Hematopoietic multipotent progenitor cell (in vitro differentiated cells): ENCODE measurements at places on chromosomes 1 and 21. TPM values are rescaled to one million over a fixed set of nuclear protein-coding genes. Genes with fewer than 3 reads are reported as not detected.

Gene AMY1A
- total RNA-seq, result not detected

Gene FLG2
- total RNA-seq, result under 0.01 TPM

GRCh38 chr1:38327559-38327973, 281.0 kb upstream of the POU3F1 start:
- DNase-seq, result no peak

GRCh38 chr1:241714321-241715218, 62.5 kb downstream of the WDR64 start:
- DNase-seq, result no peak

Gene PODN
- not detected for total RNA-seq

DNA sequence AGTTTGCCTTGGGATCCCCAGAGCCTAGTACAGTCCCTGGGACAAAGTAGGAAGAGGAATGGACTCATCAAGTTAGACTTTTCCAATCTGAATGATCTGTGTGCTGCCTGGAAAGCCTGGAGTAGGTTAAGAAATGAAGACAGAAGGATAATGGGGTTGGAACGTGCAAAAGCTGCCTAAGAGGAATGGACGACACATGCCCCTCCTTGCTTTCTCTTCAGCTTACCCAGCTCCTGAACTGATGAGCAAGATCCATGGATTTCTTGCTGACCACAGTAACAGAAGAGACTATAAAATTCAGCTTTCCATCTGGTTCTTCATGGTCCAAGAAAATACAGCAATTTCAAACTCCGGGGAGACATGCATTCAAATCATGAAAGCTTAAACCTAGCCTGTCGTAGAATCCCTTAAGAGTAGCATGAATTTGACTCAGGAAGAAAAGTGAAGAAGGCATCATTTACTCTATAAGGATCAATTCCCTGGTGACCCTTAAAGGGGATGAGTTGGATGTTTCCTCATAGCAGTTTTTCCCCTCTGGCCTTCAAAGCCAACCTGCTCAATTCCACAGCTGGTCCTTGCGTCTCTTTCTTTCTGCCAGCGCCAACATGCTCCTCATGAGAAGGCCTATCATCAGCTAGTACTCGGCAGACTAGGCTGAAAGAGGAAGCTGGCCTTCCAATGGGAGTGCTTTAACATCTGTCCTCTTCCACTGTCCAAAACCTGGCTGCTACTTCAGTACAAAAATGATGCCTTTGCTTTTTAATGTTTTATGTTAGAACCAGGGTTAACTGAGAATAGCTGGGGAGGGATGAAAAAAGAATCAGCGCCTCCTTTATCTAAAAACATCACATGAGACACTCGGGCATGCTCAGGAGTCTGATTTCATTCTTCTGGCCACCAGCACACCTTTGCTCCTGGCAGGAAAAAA, 5.7 kb upstream of the PEF1 start:
- DNase-seq, result no peak

DNA sequence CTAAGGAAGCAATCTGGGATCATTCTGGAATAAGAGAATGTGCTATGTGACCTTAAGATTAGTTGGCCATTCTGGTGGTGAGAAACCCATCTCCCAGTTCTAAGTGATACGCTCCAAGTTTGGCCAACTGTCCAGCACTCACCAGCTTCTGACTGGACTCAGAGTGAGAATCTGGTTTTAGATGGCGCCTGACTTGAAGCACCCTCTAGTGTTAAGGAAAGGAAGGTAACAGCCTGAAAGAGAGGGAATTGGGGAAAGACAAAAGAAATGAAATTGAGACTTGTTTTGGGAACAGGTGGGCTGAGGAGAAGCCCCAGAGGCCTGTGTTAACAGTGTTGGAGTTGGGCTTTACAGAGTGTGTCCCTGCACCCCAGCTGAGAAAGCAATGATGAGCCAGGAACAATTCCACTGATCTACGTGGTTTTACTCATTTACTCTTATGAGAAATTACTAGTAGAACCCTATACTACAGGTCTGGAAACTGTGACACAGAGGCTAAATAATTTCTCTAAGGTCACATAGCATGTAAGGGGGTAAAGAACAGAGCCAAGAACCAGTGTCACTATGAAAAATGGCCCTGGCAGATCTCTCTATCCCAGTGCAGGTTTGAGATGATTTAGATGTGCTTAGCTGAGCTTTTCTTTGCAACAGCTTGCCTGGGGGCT, 9.3 kb upstream of the FCAMR start:
- DNase-seq, result no peak

GRCh38 chr1:210523830-210524229, 195.1 kb downstream of the HHAT start:
- DNase-seq, result no peak

Gene SLC9C2
- not detected for total RNA-seq

DNA sequence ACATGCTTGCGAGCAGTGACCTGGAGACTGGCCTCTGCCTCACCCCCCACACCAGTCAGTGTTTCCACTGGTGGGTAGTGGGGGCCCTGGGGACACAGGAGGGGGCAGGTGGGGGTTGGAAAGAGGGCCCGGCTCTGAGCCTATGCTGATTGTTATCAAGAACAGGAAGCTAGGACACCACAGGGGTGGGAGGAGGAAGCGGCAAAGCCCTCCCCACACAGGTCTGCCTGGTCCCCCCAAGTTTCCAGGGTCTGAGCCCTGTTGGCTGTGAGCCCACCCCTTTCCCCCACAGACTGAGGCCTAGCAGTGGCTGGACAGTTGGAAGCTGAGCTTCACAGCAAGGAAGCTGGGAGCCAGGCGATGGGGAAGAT, 1.6 kb upstream of the PTPN7 start:
- peak; percentile 40 for DNase-seq

Gene GPR25
- total RNA-seq, result under 0.01 TPM

DNA sequence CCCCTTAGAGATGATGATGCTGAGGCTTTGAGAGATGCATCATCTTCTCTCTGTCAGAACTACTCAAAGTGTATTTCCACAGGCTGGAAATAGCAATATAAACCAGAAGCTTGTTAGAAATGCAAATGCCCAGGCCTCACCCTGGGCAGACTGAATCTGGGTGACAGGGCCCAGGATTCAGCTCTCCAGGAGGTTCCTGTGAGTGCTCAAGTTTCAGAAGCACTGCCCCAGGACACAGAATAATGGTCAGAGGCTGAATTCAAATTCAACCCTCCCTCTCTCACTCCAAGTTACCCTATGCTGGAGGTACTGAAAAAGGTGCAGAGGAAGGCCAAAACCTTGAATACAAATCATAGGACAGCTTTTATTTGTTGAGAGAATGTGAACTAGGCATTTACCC, 98.5 kb upstream of the NGF start:
- no peak for DNase-seq

Gene FMO1
- total RNA-seq, result under 0.01 TPM

Gene KRTAP10-4
- total RNA-seq, result not detected

- peak; percentile 66 for DNase-seq
Observed at GRCh38 chr1:235937123-235937522, 70.4 kb upstream of the LYST start.

- no peak for DNase-seq
Observed at GRCh38 chr1:36834586-36834985, 199.7 kb downstream of the GRIK3 start.

GRCh38 chr1:90973897-90974798, 47.7 kb downstream of the ZNF644 start:
- no peak for DNase-seq

Gene NMNAT2
- under 0.01 TPM for total RNA-seq

- DNase-seq, result no peak
Observed at GRCh38 chr1:54385727-54386022, 20.5 kb downstream of the SSBP3 start.

DNA sequence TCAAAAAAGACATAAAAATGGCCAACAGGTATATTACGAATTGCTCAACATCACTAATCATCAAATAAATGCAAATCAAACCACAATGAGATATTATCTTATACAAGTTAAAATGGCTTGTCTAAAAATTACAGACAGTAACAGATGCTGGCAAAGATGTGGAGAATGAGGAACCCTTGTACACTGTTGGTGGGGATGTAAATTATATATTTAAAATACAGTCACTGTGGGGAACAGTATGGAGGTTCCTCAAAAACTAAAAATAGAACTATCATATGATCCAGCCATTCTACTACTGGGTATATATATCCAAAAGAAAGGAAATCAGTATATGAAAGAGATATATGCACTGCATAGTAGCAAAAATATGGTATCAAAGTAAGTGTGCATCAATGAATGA, 1037.2 kb upstream of the B3GALT2 start:
- DNase-seq, result no peak

DNA sequence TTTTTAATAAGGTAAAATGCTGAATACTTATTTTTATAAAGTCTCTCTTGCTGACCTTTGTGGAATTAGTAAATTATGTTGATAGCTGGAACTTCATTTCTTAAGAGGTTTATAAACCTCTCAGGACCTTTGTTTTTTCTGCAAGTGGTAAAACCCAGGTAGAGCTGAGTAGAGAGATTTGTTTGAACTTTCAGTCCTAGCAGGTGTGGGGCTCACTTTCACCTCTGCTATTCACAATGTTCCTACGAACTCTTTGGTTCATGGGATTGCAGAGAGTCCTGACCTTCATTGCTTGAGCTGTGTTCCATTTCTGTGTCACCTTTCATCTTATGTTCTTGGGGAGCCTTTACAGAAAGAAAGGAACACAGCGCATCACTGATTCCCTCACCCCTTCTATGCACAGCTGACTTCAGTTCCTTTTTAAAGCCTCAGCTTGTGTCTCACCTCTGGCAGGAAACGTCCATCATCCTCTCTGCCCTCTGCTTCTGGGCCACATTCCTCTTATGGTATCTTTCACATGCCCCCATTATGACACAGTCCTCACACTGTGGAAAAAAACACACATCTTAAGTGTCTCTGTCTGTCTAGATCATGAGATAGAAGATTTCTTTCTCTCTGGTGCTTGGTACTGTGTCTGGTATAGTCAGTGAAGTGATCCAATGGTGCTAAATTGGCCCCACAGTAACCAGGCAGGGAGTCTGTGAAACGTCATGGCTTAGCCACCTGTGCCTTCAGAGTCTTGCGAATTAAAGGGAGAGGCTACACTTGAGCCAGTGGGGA, 262.5 kb upstream of the B3GALT2 start:
- no peak for DNase-seq
